Cortex of kidney (tissue), 1 donor: ENCODE measurements at places on chromosomes 7 and 10.

DNA sequence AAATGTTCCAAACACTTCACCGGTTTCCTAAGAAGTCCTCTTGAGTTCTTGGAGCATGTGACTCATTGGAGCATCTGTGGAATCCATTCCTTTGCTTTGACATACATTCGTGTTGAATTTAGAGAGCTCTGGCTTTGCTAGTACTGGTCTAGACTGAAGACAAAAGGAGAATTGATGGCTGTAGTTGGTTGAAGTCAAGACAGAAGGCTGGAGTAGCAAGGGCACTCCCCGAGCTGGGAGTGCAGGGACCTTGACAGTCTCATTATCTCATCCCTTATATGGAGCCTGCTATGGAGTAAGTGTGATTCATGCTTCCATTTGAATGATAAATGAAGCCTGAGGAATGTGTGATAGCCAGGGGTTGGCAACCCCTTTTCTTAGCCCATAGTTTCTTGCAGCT, 1249.1 kb downstream of the TYW1 start:
- DNase-seq: no peak

DNA sequence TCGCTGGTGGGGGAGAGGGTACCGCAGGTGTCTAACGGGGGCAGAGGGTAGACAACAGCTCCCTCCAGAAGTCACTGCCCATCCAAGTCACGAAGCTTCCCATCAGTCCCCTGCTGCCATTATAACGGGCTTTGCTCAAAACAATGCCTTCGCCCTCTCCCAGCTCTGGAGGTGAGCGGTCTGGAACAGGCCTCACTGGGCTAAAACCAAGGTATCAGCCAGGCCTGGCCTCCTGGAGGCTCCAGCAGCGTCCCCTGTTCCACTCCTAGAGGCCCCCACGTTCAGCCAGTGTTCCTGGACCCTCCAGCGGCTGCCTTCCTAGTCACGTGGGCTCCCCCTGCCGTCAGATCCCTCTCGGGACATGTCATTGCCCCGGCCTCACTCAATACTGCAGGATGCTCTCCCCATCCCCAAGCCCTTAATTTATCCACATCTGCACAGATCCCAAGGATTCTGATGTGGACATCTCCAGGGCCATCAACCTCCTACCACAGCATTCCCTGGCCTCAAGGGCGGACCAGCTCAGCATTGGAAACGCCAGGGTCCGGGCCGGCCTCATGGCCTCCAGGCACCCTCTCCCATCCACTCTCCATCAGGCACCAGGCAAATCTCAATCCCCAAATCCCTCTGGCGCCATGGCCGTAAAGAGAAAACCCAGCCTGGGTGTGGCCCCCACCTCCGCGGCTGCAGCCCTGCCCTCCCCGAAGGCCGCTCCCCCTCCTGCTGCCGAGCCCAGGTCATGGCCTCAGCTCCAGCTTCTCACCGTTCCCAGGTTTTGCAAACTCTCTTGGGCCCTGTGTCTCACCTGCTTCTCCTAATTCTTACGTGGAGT, 104.1 kb upstream of the FAM20C start:
- DNase-seq: no peak

- no peak for DNase-seq
Observed at GRCh38 chr10:52801947-52802346, 29.4 kb upstream of the MBL2 start.

DNA sequence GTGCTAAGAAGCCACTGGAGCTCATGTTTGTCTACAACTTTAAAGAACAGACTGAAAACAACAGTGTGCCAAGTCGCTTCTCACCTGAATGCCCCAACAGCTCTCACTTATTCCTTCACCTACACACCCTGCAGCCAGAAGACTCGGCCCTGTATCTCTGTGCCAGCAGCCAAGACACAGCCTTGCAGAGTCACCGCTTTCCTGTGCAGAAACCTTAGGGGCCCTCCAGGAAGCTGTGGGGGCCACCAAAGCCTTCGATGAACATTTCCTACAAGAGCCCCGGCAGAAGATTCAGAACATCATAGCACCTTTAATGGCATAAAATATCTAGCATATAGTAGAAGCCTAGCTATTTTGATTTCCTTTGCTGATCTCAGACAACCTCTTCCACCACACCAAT, 88.0 kb upstream of the PRSS58 start:
- DNase-seq: no peak

DNA sequence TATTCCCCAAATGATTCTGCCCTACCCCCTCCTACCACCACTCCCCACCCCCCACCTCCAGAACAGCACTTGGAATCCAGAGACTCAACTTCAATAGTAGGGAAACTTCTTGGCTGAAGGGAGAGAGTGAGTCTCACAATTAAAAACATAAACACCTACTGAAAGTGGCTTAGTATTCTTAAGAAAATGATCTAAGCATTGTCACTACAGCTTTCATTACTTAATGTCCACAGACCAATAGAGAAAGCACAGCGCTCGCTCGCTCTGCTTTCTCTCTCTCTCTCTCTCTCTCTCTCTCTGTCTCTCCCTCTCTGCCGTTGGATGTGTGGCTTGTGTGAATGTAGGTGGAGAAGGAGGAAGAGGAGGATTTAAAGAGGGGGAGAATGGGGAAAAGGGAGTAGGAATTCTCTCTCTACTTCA, 1.5 kb upstream of the SEMA3A start:
- DNase-seq: no peak

- DNase-seq: no peak
Observed at GRCh38 chr7:19020062-19020461, 97.4 kb downstream of the TWIST1 start.

GRCh38 chr7:5420067-5420880, 3.4 kb downstream of the TNRC18 start:
- DNase-seq: peak; percentile 15

- DNase-seq: no peak
Observed at GRCh38 chr10:131555406-131555805, 243.9 kb upstream of the TCERG1L start.

DNA sequence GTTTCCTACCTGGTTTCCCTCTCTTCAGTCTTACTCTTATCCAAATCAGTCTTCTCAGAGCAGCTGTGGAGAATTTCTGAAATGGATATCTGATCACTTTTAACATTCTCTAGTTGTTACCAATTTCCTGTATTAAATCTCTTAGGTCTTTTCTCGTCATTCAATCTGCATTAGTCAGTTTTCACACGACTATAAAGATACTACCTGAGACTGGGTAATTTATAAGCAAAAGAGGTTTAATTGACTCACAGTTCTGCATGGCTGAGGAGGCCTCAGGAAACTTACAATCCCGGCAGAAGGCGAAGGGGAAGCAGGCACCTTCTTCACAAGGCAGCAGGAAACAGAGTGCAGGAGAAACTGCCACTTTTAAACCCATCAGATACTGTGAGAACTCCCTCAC, 444.8 kb downstream of the GATA3 start:
- no peak for DNase-seq

DNA sequence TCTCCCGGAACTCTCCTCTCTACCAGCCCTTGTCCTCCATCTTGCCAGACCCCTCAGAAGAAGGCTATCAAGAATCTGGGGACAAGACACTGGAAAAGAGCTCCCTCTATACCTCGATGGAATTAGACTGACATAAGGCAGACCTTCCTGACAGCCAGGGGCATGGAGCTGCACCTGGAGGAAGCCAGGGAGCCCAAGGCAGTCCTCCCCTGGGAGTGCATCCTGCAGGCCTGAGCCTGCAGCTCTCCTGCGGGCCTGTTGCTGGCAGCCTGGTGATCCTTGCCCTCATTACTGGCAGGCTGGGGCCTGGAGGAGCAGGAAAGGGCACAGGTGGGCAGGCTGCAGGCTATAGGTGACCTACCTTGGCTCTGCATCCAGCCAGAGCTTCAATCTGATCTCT, 323.4 kb downstream of the GRID1 start:
- DNase-seq: no peak

DNA sequence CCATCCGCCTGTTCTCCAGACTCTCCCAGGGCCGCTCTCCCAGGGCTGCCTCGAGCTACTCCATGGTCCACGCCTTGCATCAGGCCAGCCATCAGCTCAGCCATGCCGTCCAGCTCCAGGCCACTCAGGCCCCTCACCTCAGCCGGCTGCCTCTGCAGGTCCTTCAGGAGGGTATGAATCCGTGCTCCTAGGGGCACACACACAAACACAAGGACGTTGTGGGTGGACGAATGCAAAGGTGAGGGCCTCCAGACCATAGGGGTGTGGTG, 449.4 kb downstream of the PTPRN2 start:
- DNase-seq: no peak

GRCh38 chr10:84574102-84574501, 245.7 kb downstream of the CCSER2 start:
- no peak for DNase-seq

GRCh38 chr7:40694026-40694809, 559.4 kb downstream of the SUGCT start:
- no peak for DNase-seq

GRCh38 chr10:123726836-123727235, 60.7 kb downstream of the GPR26 start:
- DNase-seq: no peak

DNA sequence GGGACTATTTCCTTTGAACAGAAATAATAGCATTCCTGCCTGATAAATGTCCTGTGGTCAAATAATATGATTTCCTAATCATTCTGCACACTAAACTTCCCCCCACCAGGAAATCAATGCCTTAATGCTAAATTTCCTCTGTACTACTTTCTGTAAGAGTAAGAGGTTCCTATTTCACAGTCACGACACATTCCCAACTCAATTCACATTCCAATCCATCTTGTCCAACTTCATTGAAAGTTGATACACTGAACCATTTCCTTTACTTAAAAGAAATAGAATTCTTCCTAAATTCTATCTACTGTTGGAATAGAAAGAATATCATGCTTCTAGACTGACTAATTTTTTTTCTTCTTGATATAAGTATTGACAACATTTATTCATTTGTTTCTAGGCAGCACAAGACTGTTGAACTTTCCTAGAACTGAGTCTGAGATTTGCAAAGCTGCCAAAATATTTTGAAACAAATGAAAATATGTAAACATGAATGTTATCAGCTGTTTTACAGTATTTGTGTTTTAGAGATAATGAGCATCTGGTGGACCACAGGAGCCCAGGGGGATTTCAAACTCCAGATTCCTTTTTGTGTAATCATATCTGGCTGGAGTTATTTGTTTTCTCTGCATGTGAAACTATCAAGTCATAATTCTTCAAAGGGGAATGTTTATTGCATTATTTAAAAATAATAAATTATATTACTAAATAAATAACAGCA, 121.5 kb downstream of the TPST1 start:
- DNase-seq: no peak

DNA sequence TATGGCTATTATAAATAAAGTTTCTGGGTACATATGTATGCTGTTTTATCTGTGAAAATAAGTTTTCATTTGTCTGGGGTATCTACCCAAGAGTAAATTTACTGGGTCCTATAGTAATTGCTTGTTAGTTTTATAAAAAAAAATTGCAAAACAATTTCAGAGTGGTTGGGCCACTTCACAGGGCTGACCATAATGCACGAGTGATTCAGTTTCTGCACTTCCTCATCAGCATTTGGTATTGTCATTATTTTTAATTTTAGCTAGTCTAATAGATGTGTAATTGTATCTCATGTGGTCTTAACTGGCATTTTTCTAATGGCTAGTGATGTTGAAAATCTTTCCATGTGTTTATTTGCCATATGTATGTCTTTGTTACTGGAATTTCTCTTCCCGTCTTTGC, 452.4 kb upstream of the AKR1E2 start:
- DNase-seq: no peak

DNA sequence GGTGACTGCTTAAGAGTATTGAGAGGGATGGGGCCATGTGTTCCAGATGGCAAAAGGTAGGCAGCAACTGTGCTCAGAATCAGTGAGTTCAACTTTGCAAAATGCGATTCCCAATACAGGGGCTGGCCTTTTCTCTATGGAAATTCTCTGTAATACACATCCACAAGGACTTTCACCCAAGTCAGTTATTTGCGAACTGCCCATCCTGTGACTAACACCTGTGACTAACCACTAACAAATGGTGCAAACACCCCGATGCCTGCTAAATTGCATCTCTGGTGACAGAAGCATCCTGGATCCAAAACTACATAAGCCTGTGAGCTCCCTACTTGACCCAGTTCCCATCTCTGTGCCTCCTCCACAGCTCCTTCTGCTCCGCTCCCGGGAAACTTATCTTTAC, 9.0 kb upstream of the CUZD1 start:
- DNase-seq: no peak

- DNase-seq: no peak
Observed at GRCh38 chr7:92206672-92207071, 27.7 kb upstream of the LRRD1 start.

- DNase-seq: no peak
Observed at GRCh38 chr7:4931943-4932342, 27.0 kb downstream of the MMD2 start.

GRCh38 chr10:93495654-93496321, 624 bp upstream of the CEP55 start:
- no peak for DNase-seq

DNA sequence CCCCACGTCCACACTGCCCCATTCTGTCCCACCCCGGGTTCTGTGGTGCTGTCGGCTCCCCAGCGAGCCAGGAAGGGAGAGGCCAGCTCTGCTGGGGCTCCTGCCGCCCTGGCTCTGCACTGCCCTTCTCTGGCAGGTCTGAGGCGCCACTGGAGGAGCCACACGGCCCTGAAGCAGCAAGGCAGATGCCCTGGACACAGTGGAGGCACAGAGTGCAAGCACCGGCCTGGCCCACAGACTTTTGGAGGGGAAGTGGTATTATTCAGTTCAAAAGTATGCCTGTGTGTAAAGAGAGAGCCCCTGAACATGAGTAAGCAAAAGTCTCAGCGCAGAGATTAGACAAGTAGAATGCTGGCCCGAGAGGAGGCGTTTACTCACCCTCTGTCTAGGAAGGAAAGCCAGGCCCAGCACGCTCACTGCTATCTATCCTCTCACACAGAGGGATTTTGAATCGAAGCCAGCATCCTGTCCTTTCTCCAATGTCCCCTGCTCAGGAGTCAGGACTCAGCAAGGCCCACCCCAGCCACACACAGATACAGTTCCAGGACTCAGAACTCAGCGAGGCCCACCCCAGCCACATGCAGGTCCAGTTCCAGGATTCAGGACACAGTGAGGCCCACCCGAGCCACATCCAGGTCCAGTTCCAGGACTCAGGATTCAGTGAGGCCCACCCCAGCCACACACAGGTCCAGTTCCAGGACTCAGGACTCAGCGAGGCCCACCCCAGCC, 115.0 kb downstream of the EGFR start:
- DNase-seq: no peak

DNA sequence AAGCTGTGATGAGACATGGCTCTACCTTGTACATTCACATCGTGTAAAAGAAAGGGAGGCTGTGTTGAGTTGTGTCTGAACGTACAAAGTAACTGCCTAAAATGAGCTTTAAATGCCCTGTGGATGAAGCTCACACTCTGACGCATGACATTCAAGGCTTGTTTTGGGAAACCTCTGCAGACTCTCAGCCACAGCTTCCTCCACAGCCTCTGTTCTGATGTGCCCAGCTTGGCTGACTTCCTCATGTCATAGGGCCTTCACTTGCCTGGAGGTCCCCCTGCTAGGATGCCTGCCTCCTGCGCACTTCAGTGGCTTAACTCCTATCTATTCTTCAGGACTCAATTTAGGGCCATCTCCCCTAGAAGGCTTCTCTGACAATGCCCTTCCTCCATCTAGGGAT, 230.0 kb upstream of the HABP2 start:
- no peak for DNase-seq
